ENCODE measurements at places on chromosomes 11 and 22.
A peak's percentile ranks its signal among the peaks of the same experiment; 100 is the strongest.

DNA sequence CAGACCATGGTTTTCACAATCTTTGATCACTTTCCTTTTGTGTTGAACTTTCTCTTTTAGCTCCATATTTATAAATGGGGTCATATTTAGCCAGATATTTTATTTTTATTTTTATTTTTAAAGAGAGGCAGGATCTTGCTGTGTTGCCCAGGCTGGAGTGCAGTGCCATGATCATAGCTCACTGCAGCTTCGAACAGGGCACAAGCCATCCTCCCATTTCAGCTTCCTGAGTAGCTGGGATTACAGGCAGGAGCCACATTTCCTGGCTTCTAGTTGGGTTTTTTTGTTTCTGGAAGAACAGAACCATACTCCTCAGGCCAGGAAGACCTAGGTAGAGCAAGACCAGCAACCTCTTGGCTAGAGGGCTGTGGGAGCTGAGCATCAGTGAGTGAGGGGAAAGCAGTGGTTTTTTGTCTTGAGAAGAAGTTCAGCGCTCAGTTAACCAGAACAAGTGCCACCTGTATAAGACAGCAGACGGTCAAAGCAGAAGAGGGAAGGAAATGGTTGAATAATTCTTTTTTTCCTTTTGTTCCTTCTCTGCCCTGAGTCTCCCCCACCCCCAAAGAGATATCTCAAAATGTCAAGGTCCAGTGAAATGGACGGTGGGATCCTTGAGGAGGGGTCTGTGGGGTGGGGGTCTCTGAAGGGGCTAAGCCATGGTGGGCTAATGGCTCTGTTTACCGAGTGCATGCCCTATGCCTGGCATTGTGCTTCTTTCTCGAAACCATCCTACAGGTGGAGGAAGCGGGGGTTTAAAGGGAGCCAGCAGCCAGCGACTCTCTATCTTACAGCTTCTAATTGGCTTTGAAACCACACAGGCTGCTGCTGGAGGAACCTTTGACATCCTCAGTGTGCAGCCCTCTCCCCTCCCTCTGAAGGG, 63.0 kb downstream of the PTPRJ start:
- peak; percentile 67 for DNase-seq

- DNase-seq, result no peak
Observed at GRCh38 chr22:28882545-28882877, 861 bp upstream of the ZNRF3 start.

DNA sequence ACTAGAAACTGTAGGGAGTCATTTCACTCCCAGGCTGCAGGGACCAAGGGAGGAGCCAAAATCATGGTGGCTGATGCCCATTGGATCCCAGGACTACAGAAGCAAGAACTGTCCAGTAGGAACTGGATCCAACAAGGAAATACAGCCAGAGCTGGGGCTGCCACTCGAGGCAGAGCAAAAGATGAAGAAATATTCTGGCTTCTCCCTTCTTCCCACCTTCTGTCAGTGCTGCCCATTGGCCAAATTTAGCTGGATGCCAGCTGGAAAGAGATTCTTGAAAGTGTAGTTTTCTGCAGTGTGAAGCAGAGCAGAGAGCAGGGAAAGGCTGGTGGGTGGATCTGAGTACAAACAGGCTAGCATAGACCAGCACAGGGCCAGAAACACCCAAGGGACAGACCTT, 45.6 kb downstream of the COMMD9 start:
- no peak for DNase-seq

- no peak for DNase-seq
Observed at GRCh38 chr11:2911088-2911784, 18.0 kb downstream of the PHLDA2 start.

GRCh38 chr11:112769584-112769983, 191.6 kb upstream of the NCAM1 start:
- no peak for DNase-seq

DNA sequence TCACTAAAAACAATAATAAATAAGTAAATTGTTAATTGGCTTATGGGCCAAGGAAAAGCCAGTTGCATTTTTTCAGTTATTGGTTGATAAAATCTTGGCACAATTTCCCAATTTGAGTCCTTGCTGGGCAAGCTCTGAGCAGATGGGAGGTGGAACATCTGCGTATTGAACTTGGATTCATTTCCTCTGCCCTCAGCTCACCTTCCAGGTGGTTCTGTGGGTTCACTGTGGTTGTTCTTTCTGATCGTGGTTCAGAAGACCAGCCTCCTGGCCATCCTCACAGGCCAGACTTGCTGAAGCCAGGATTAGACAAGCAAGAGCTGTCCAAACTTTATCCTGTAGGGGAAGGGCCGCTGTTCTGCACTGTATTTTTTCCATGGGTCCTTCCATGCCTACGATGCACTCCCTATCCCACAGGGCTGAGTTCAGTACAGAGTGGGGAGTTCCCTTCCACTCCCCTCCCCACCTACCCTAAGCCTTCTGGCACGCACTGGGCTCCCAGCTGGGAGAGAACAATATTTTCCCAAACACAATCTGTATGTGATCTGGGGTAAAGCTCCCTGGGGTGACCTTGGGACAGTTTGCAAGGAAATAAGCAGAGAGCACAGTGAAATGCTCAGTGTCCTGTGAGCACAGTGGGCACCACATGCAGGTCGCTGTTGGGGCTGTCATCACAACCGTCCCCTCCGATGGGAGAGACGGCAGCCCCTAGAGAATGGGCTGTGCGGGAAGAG, 43.5 kb upstream of the TP53I11 start:
- DNase-seq, result no peak

DNA sequence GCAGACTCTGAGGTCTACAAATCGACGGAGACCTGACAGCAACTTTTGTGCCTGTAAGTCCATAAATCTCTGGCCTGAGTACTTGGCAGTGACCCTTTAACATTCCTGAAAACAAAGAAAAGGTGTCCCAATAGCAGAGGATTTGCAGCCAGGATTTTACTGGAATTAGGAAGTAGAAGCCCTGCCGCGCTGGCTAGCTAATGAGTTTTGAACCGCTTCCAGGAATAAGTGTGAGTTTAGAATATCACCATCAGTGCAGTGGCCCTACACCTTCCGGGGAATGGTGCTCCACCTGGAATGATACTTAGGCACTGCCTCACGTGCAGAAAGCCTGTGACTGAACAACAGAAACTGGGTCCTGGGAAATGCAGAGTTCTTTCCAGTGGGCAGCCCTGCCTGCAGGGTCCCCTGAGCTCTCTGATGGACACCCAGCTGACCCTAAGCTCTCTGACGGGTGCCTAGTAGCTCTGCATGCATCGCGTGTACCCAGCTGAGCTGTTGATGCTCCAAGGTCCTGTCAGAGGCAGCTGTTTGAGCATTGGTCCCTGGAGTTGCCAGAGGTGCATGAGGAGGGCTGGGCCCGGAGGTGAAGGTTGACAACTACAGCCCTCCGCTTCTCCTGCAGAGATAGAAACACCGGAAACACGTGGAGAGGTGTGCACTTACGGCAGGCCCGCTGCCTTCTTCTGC, 380.9 kb downstream of the TBC1D22A start:
- no peak for DNase-seq

DNA sequence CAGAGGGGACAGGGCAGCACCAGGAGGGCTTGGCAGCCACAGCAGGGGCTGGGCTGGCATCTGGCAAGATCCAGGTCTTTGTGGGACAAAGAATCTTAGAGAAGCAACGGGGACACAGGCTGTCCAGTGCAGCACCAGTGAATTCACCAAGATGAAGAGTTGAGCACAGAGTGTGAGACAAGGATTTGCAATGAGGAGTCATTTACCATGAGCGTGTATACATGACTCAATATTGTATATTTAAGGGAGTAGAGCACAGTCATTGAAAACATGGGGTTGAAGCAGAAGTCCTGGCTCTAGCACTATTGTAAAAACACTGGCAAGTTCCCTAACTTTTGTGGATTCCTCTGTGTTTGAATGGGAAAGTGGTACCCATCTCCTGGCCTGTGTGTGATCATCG, 3.5 kb downstream of the APOL1 start:
- DNase-seq, result no peak

DNA sequence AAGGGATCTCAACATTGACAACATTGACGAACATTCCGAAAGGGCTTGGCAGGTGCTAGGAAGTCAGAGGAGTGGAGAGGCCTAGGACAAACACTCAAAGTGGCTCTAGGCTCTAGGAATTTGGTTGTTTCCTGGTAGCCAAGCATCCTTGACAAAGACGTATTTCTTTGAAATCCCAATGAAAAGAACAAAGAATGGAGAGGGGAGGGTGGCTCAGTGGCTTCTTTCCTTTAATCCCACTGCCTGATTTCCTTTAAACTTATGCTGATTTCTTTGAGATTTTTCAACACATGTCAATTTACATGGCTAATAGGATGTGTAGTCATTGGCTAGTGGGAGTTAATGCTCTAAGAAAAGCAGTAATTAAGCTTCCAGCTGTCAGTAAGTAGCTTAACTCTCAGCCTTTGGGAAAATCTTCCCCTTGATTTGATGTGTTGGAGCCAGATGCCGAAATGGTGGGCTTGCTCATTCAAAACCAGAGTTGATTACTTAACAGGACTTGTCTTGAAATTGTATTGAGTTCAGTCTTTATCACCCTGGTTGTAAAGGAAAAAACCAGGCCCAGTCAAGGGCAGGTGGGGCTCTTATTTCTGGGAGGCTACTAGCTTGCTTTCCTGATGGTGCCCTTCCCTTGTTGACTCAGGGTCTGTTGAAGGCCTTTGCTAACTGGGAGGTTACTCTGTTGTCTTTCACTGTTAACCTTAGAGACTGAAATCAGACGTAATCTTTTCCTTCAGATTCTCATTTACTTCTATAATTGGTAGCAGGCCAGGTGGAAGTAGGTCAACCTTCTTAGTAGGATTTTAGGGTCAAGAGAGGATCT, 44.6 kb upstream of the SORL1-AS1 start:
- DNase-seq, result no peak

DNA sequence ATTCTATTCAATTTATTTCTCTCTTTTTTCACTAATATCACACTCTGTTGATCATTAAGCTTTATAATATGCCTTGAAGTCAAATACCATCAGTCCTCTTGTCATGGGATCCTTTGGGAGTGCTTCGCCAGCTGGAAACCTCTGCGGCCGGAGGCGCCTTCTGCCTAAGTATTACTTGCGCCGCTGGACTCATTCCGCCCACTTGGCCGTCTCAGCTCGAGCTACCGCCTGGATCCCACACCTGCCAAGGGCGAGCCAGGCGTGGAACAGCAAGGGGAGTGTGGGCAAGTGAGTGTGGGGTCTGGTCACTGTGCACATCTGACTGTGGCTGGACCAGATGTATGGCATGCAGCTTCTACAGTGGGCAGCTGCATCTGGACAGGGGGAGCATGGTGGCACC, 9.1 kb upstream of the MAP6 start:
- no peak for DNase-seq

GRCh38 chr22:17096071-17096470, 11.3 kb downstream of the IL17RA start:
- DNase-seq, result no peak

GRCh38 chr11:109223451-109223850, 198.5 kb upstream of the C11orf87 start:
- no peak for DNase-seq

DNA sequence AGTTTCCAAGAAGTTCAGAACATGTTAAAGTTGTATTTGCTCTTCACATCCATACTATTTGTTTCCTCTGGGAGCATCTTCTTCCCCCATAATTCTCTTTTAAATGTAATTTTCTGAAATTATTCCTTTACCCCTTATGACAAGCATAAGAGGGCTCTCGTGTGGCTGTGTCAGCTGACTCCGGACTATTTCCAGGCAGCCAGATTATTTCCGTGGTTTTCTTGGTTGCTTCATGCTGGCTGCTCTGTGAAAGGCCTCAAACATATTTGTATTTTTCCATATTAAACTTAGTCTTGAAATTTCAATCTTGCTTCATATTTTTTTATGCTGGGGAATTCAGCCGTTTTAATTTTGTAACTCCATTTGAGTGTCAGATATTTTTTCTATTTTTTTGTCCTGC, 2.8 kb upstream of the MMP1 start:
- DNase-seq, result no peak

GRCh38 chr22:26927821-26928220, 270.4 kb downstream of the MIAT start:
- DNase-seq, result no peak

GRCh38 chr11:134696455-134696854, 284.4 kb upstream of the B3GAT1 start:
- DNase-seq, result no peak

- no peak for DNase-seq
Observed at GRCh38 chr22:39684702-39685281, 114.2 kb downstream of the CACNA1I start.

GRCh38 chr11:2901196-2901796, 15.7 kb upstream of the CDKN1C start:
- DNase-seq, result no peak

DNA sequence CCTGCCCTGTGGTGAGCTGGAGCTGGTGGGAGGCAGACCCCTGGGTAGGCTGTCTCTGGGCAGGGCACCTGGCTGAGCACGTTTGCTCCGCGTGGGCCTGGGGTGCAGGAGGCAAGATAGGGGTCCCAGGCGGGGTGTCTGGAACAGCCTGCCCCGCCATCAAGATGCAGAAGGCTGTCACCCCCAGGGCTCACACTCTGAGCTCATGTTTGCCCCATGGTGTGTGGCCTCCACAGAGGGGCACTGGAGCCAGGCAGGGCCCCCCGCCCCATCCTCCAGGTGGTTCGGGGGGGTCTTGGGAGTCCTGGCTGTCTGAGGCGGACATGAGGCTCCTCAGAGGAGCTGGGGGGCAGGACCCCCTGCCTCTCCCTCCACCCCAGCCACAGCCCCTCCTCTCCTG, 28.9 kb upstream of the CARS1 start:
- DNase-seq, result no peak

DNA sequence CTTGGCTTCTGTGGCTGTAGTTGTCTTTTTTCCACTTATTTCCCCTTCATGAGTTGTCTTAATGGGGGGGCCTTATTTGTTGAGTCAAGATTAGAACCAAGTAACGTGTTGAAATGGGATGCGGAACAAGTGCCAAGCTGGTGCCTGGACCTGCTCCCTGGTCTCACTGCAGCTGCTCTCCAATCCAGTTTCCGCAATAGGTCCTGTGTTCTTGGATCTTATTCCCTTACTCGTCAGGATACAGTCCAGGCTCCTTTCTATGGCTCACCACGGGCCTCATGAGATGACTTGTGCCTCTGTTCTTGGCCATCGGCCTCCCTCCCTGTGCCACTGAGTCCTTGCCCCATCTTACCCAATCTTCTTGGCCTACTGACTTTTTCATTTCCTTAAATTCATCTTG, 159.6 kb upstream of the CADM1 start:
- no peak for DNase-seq

DNA sequence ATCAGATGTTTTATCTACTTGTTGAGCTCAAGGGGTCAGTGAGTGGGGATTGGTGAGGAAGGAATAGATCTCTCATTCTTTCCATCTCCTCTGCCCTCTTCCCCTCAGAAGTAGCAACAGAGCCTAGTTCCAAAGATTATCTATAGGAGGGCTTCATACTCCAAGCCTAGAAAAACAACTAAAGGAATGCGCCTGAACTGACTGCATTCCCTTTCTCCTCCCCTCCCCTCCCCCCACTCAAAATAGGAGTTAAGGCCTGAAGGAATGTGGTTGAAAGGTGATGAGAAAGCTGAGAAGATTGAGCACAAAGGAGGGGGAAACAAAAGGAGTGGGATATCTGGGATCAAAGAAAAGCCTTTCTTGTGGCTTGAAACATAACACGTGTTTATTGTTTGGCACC, 10.5 kb downstream of the EMSY start:
- no peak for DNase-seq

Data from B cell (primary cell).